ENCODE measurements at places on chromosomes 1 and 21.

- no peak for DNase-seq
These were observed 107.7 kb upstream of the LMO4 start for GRCh38 chr1:87220993-87221392.

DNA sequence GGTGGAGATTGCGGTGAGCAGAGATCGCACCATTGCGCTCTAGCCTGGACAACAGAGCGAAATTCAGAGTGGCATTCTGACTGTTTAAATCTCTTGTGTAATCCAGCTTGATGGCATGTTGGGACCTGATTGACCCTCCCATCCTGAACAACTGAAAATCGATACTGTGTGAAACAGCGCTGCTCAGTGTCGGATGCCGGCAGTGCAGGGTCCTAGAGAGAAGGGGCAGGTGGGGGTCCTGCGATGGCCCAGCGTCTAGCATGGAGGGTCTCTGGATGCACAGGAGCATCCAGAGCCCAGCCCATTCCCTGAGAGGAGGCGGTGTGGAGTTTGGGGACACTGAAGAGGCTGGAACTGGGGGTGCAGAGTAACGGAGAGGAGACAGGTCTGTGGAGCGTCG lies 15.8 kb downstream of the AGT start:
- DNase-seq: no peak

GRCh38 chr1:12047120-12047876 lies 15.8 kb upstream of the TNFRSF8 start:
- peak; percentile 68 for DNase-seq

DNA sequence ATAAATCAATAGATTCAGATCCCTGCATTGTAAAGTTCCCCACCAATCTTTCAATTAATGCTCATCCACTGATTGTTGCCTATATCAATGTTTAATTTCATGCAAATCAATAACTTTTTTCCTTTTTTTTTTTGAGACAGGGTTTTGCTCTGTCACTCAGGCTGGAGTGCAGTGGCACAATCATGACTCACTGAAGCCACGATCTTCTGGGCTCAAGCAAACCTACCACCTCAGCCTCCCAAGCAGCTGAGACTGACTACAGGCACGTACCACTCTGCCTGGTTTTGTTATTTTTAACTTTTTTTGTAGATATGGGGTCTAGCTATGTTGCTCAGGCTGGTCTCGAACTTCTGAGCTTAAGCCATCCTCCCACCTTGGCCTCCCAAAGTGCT lies 25.7 kb downstream of the DIO1 start:
- DNase-seq: peak; percentile 30

DNA sequence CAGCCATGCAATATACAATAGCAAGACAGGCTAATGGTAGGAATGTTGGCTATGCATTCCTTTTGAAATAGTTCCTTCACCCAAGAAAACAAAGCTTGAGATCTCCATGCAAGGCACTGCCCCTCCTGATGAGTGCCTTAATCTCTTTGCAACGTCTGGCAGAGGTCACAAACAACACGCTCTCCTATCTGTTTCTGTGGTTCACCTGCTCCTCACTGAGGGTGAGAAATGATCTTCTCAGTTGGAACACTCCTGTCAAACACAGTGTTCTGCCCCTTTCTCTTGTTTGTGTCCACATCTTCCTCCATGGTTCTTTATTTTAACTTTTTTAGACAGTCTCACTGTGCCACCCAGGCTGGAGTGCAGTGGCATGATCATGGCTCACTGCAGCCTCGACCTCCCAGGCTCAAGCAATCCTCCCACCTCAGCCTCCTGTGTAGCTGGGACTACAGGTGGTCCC lies 21.2 kb upstream of the XPR1 start:
- DNase-seq: no peak

GRCh38 chr1:226784081-226785049 lies 45.3 kb upstream of the ITPKB start:
- DNase-seq: no peak

DNA sequence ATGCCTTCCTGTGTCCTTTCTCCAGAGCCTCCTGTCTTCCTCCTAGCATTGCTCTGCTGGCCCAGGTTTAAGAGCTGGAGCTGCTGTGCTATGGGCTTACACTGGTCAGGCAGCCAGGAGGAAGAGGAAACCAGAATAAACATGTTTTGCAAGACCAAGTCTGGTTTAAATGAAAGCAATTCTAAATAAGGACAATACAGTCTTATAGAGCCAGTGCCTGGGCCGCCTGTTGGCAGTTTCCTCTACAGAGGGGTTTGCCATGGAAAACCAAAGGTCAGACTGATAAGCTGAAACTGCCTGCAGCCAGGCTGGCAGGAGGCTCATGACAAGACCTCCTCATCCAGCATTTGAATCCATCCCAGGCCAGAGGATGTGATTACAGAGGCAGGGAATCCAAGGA lies 92.9 kb upstream of the FGGY start:
- DNase-seq: no peak

DNA sequence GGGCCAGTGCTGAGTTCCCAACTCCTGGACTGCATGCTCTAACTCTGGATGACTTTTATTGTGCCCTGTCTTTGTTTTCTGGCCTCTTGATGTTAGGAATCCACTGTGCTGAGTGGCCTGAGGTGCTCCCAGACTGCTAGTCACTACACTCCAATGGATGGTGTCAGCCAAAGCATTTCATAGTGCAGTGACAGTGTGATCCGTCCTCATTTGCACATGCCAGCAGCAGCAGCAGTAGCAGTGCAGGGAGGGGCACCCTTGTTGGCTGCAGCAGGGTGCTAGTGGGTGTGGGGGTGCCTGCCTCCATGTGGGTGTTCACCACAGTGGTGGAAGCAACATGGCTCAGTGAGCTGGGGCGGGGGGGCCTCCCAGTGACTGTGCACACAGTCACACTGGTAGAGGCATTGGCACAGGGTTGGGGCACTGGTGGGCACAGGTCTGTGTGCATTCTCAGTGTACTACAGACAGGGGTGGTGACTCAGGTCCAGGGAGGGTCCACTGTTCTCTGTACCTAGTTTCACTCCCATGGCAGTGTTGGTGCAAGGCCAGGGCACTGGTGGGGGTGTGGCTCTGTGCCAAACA lies 214.0 kb downstream of the ZC3H11B start:
- no peak for DNase-seq

GRCh38 chr1:84672080-84672854 lies 18.0 kb downstream of the SSX2IP start:
- no peak for DNase-seq

DNA sequence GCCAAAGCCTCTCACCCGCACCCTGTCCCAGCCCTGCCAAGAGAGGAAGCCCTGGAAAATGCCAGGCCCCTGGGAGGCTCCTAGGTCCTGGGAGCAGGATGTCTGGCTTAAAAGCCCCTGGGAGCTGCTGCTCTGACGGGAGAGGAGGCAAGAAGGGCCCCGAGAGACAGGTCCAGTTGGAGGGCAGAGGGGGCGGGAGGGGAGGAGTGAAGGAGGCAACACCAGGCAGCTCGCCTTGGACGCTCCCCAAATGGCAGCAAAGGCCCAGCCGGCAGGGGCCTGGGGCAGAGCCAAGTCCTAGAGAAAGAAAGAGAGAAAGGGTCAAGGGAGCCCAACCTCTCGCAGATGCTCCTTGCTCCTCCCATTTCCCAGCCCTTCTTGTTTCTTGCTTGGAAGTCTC lies 6.8 kb downstream of the ETV3L start:
- DNase-seq: no peak

DNA sequence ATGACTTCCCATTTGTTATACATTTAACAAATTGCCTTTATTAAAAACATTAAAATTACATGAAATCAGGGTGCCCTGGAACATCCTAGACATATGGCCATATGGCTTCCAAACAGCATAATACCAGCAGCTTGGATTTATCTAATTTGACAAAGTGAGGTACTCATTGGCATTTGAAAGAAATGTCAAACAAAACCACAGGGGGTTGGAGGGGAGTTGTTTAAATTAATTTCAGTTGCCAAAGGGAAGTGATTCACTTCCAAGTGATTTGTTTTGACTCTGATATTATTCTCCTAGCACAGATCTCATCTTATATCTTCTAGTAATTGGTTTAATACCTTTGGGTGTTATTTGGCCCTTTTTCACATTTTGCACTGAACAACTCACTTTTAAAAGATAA lies 24.5 kb upstream of the POU2F1 start:
- DNase-seq: no peak

DNA sequence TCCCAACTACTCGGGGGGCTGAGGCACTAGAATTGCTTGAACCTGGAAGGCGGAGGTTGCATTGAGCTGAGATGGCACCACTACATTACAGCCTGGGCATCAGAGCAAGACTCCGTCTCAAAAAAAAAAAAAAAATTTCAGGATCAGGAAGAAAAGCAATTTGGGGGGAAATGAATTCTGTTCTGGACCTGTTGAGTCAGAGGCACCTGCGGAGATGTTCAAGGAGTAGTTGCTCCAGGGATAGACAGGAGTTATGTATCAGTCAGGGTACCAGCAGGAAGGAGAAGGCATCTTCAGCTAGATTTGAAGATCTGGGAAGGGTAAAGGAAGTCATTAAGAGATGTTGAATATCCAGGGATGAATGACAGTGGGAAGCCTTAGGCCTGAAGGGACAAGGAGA lies 2.9 kb upstream of the RHBDL2 start:
- no peak for DNase-seq

GRCh38 chr1:14666373-14666772 lies 67.9 kb downstream of the KAZN start:
- DNase-seq: no peak

DNA sequence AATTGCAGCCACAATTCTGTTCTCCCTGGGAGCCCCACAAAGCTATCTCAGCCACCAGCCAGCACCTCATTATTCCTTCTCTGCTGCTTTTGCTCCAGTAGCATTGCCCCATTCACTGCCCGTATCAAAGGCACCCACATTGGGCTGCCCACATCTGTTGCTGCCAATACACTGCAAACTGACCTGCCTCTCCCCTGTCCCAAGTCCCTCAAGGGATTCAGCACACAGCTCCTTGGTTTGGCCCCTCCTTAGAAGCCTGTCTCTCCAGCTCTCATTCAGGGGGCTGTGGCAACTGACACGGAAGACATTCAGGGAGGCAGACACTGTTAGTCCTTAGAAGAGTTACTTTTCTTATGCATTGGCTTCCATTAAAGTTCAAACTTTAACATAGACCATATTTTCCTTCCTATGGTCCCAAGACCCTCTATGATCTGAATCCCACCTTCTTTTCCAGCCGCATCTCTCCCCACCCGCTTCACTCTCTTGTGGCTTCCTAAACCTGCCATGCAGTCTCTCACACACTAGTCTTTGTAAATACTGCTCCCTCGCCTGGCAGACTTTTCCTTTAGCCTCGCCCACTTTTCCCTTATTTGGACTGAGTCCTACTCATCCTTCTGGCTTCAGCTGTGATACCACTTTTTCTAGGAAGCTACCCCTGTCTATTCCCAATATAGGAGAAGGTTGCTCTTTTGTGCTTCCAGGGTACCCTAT lies 19.3 kb upstream of the KLHDC8A start:
- DNase-seq: no peak

DNA sequence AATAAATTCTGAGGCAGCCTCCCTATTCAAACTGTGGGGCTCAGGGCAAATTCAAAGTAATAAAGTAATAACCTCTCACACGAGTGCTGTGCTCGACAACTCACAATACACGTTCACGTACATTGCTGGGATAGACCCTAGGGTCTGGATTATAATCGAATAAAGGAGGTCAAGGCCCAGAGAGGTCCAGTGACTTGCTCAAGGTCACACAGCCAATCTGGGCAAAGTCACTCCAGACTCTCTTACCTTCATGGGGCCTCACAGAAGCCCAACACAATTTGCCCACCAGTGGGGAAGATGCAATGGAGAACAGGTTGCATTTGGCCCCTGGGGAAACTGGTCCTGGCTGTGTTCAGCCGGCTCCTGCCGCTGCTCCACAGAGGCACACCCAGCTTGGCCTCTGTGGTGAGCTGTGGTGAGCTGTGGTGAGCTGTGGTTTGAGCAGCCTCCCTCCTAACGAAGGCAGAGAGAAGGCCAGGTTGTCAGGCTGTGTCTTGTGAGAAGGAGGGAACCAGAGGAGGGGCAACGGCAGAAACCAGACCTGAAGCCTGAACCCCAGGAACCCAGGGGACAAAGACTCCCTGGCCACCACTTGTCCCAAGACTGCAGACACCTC lies 35.1 kb downstream of the NUAK2 start:
- DNase-seq: peak; percentile 86

DNA sequence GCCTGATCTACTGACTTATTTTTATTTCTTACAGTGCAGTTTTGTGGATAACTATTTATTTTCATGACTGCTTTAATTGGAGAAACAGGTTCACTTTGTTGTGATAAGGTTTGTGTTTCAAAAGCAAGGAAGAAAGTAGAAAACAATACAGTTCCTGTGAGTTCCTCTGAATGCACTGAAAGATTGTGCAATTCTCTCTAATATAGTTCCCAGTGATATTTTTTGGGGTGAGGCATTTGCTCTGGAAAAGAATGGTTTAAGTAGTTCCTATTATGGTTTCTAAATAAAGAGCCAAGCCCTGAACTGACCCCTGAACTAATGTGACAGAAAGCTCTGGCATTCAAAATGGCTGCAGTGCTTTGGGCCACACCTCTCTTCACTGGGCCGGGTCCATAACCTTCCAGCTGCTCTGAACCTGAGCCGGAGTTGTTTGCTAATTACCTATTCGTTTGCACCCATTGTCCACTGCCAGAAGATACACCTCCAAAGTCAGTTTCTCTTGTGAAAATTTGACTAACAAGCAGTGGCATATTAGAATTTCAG lies 56.6 kb upstream of the VTCN1 start:
- no peak for DNase-seq

DNA sequence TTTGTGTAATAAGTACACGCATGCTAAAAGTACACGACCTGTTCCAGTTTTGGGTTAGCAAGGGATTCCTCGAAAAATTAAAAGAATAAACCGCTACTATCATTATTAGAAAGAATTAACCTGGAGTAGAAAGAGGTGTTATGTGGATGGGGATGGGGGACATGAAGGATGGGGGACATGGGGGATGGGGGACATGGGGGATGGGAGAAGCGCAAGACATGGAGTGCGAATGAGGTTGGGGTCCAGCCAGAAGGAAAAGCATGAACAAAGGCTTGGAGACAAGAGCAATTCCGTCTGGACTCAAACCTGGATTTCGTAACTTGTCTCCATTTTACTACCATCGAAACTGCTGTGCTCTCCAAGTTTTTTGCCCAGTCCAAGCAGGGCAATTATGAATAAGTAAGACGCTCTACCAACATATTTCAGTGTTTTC lies 591 bp upstream of the KDM1A start:
- DNase-seq: no peak

DNA sequence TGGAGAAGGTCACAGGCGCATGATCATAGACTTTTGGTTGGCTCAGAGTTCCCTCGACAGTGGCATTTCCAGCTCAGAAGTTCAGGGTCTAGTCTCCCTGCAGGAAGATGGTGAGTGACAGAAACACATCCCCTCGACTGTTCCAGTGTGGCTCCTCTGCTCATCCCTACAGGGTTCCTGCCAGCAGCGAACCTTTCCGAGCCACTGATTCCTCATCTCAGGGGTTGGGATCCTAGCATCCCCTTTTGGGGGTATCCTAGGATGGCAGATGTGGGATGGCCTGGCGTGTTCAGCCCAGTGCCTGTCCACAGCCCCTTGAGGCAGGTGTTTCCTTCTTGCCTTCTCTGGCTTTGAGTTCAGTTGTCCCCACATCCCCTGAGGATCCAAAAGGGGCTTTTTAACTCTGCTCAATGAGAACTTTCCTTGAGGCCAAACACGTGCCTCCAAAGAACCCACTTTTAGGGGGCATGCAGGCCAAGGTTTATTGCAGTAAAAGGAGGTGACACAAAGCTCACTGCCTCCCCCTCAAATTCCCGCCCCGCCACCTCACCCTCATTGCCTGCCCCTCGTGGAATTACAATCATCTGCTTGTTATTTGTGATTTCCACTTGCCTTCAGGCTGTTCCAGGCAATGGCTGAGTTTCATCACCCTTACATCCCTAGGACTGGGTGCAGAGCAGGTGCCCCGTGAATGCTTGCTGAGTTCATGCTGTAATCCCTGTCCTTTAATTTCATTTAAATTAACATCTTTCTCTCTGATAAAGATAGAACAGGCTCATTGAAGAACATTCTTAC lies 440.7 kb downstream of the CAMTA1 start:
- no peak for DNase-seq
